ENCODE measurements at places on chromosomes 11 and 22. TPM values are rescaled to one million over a fixed set of nuclear protein-coding genes. Genes with fewer than 3 reads are reported as not detected.

The C11orf21 gene
- 0.08 TPM for total RNA-seq

The TTC9C gene
- 13.5 TPM for total RNA-seq

The PKNOX2 gene
- total RNA-seq: 0.28 TPM

The SLC17A6 gene
- not detected for total RNA-seq

The DNAJB7 gene
- total RNA-seq: not detected

The SREBF2 gene
- 131 TPM for total RNA-seq

The TCN1 gene
- 45.8 TPM for total RNA-seq

The PATE4 gene
- total RNA-seq: not detected

The GNAZ gene
- 0.76 TPM for total RNA-seq

The PLAAT5 gene
- total RNA-seq: 0.16 TPM

The PDE2A gene
- total RNA-seq: 6.0 TPM

The SLC5A12 gene
- not detected for total RNA-seq

DNA sequence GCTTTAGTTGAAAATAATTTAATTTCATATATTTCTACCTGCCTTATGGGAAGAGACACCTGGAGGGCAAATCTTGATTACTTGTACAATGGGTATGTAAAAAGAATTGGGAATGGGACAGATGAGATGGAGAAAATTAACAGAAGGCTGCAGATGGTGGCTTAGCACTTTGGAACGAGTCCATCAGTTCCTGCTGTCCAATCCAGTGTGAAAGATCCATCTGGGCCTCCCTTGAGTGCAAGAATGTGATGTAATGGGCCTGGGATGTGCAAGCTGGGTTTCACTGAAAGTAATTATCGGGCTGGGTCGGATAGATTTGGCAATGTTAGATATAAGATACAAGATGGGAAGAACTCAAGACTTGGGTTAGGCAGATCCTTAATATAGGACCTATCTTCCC is 42.0 kb downstream of the CECR2 start:
- ATAC-seq: no peak

- no peak for ATAC-seq
Measured at GRCh38 chr11:113760241-113760640, 13.3 kb downstream of the ZW10 start.

GRCh38 chr11:124482362-124483147 is 37.1 kb upstream of the OR8B8 start:
- ATAC-seq: no peak

DNA sequence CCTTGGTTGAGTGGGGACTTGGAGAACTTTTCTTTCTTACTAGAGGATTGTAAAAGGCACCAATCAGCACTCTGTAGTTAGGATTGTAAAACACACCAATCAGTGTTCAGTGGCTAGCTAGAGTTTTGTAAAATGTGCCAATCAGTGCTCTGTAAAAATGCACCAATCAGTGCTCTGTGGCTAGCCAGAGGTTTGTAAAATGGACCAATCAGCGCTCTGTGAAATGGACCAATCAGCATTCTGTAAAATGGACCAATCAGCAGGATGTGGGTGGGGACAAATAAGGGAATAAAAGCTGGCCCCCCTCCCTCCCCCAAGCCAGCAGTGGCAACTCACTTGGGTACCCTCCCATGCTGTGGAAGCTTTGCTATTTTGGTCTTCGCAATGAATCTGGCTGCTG is 5.5 kb upstream of the DRG1 start:
- no peak for ATAC-seq

DNA sequence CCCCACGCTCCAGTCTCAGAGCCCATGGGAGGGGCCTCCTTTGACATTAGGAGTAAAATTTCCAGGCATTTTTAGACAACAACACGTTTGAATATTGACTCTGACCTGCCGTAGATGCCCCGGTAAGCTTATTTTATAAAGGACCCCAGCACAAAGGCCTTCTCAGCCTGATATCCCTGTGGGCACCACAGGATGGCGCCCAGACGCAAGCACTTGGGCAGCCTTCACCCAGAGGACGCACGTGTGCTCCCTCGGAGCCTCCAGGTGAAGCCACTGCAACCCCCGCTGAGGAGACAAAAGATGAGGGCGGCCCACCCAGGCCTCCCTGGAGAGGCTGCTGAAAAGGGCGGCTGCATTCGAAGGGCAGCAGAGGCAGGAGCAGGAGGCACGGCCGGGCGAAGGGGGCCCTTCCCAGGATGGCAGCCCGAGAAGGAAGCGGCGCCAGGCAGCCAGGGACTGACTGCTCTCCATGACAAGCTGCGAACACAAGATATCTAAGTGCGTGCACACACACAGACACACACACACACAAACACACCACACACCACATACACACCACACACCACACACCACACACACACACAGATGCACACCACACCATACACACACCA is 15.2 kb upstream of the TH start:
- peak; percentile 48 for ATAC-seq

DNA sequence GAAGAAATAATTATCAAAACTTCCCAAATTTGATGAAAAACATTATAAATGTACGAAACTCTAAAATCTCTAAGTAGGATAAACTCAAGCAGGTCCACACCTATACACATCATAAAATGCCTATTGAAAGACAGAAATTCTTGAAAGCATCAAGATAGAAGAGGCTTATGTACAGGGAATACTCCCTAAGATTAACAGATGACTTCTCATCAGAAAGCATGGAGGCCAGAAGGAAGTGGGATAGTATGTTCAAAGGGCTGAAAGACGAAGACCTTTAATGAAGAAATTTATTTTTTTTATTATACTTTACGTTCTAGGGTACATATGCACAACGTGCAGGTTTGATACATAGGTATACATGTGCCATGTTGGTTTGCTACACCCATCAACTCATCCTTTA is 45.3 kb upstream of the KCNA4 start:
- no peak for ATAC-seq

GRCh38 chr11:112611771-112612170 is 349.4 kb upstream of the NCAM1 start:
- no peak for ATAC-seq

GRCh38 chr11:64726211-64726641 is 3.2 kb upstream of the NRXN2 start:
- ATAC-seq: no peak

DNA sequence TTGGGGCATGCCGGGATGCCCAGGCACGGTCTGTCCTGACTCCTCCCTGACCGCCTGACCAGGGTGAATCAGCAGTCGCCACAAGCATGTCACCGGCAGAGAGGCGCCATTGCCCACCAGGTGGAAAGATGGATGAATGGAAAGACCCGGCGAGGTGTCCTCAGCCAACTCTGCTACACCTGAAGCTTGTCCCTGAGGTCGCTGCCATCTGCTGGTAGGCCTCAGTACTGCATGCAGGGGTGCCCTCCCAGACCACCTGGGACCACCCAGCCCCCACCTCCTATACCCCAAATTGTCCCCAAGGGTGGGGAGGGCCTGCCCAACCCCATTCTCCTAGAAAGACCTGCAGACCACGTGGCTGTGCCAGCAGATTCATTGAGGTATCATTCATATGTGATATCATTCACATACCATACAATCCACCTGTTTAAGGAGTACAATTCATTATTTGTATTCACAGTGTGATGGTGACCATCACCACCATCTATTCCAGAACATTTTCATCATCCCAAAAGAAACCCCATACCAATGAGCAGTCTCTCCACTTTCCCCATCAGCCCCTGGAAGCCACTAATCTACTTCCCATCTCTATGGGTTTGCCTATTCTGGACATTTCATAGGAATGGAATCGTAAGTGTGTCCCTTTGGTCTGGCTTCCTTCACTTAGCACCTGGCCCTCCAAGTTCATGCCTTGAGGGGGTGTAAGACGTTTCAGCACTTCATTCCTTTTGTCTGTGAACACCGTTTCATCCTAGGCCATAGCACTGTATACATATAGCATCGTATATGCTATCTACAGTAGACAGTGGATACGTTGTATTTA is 17.5 kb downstream of the FGF3 start:
- peak; percentile 44 for ATAC-seq

DNA sequence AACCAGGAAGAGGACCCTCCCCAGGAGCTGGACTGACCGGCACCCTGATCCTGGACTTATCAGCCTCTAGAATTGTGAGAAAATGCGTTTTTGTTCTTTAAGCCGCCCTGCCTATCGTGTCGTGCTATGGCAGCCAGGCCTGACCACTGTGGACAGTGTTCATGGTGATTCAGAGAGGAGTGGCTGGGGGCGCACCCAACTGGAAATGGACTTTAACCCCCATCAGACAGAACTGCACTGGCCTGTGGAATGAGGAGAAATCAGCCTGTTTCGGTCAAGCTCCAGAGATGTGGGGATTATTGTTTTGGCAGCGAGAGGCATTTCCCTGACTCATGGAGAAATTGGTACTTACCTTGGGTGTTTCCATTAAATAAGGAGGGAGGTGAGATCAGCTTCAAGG is 1437.8 kb downstream of the BRD1 start:
- no peak for ATAC-seq

DNA sequence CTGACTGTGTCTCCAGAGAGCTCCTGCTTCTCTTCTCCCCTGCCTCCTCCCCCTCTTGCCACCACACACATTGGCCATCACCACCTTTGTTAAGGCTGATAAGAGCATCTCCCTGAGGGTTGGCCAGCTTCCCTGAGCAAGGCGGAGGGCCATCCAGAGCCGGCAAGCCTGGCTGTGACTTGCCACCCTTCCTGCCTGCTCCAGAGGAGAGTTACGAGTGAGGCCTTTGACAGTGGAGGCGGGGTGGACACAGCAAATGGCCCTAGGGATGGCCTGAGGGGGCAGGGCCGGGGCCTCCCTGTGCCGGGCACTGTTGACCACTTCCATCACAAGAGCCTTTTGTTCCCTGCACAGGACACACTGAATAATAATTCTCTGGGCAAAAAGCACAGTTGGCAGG is 5.4 kb downstream of the FREY1 start:
- ATAC-seq: no peak

DNA sequence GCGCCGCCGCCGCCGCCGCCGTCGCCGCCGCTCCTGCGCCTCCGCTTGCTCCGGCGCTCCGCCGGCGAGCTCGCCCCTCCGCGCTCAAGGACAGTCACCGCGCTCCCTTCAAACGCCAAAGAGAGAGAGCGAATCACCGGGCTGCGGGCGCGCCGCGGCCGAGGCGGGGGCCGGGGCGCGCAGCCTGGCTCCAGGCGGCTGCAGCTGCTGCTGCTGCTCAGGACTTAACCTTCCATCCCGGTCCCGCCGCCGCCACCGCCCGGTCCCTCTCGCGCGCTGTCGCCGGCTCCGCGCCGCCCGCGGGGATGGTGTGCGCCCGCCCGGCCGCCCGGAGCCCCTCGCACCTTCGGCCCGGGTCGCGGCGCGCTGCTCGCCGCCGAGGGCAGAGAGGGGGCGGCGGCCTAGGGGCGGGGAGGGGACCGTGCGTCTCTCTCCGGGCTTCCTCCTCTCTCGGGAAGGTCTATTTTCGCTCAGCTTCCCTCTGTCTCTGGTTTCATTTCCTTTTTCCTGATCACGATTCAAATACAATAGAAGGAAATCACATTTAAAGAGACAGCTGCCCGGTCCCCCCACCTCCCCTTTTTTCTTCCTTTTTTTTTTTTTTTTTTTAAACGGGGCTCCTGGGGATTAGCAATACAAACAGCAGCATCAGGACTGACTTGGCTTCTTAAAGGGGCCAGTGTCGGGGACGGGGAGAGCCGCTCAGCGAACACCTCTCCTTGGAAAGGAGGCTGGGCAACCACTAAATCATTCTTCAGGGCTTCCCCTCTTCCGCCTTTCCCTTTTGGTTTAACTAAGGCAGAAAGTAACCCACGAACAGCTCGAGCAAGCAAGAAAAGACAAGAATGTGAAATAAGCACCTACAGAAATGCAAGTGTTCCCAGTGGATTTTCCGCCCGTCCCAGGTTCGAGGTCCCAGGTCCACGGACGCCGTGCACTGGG is 22.1 kb downstream of the LMO2 start:
- ATAC-seq: peak; percentile 67

- ATAC-seq: peak; percentile 15
Measured at GRCh38 chr11:73958521-73959141, 7.8 kb downstream of the DNAJB13 start.

DNA sequence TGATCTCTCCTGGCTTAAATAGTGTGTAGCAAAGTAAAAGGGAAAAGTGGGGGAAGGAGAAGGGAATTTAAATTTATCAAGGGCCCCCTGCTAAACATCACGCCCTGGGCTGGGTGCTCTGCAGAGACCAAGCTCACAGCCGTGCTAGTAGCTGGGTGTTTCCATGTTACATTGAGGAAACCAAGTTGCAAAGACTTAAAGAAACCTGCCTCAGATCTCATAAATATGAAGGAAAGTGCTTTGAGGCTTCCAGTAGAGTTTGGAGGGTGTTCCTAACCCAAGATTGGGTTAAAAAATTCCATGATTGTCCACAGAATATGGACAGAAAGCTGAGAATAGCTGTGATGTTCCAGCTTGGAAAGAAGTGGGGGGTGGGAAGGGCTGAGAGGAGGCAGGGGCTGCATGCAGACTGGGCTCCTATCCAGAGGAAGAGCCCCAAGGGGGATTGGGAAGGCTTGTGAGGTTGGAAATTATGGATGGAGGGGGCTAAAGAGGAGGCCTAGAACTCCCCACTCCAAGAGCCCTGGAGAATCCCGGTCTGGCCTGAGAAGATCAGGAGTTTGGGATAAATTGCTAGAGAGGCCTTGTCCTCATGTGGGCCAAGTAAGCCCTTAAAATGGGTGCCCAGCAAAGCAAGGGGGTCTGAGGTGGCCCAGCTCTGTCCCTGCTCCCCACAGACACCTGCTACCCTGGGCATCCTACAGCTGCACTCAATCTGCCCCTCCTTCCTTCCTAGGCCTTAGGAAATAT is 25.0 kb upstream of the OAF start:
- ATAC-seq: no peak

- ATAC-seq: no peak
Measured at GRCh38 chr11:29914203-29914930, 102.5 kb downstream of the KCNA4 start.

DNA sequence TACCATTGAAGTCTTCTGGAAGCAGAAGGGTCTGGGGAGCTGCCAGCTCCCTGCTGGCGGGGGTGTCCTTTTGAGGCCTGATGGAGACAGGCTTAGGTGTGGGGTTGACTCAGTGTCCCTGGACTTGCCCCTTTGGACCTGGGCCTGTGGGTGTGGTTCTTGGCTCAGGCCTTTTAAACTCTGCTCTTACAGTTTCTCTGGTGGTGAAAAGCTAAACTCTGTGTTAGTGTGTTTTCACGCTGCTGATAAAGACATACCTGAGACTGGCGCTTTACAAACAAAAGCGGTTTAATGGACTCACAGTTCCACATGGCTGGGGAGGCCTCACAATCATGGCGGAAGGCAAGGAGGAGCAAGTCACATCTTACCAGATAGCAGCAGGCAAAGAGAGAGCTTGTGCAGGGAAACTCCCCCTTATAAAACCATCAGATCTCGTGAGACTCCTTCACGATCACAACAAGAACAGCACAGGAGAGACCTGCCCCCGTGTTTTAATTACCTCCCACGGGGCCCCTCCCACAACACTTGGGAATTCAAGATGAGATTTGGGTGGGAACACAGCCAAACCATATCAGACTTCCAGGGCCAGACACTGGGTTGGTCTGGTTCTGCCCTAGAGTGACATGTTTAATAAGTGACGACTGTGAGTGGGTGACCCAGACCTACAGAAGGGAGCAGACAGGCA is 26.5 kb downstream of the GRAMD4 start:
- ATAC-seq: peak; percentile 16

- no peak for ATAC-seq
Measured at GRCh38 chr11:1499261-1499890, 12.8 kb upstream of the MOB2 start.
